ENCODE measurements at places on chromosomes 11 and 22.

GRCh38 chr11:39435641-39436040, 2023.8 kb downstream of the LRRC4C start:
- DNase-seq = no peak

GRCh38 chr22:48188231-48188721, 1425.8 kb downstream of the TBC1D22A start:
- DNase-seq = no peak

- DNase-seq = peak; percentile 64
These were observed 24.4 kb upstream of the PAMR1 start for GRCh38 chr11:35549787-35550186.

DNA sequence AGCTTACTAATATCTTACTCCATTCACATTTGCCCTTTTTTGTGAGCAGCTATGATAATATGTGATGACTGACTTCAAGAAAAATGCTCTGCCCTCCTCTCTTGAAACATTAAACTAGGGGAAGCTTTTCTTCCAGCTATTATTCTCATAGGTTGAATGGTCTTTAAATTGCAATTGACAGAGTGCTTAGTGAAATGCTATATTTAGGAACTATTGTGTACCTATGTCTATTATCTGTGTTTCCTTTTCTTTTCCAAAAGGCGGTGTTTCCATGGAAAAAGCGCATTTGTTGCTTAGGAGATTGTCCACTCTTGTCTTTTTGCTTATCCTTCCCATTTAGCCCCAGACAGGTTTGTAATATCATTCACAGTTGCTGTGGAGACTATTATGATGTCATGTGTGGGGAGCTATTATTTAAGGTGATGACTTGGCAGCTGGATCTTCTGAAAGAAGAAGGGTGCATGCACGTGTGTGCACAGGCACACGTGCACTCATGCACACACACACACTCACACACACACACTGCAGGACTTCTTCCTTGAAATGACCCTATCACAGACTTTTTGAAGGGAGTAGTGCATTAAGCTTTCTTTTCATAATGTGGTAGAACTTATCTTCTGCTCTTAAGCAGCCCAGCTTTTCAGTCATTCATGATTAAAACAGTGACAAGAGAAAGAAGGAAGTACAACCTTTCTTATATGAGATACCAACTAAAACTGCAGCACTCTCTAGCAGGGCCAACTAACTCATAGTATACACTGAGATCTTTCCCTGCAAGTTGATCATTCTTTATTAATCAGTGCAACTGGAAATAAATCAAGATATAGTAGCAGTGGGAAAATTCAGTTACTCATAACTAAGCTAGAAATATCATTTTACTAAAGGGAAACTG, 340.8 kb upstream of the MTNR1B start:
- DNase-seq = no peak

- no peak for DNase-seq
These were observed 421.6 kb downstream of the TMEM135 start for GRCh38 chr11:87459351-87459750.

GRCh38 chr11:102495161-102496042, 35.1 kb downstream of the MMP7 start:
- DNase-seq = peak; percentile 93

DNA sequence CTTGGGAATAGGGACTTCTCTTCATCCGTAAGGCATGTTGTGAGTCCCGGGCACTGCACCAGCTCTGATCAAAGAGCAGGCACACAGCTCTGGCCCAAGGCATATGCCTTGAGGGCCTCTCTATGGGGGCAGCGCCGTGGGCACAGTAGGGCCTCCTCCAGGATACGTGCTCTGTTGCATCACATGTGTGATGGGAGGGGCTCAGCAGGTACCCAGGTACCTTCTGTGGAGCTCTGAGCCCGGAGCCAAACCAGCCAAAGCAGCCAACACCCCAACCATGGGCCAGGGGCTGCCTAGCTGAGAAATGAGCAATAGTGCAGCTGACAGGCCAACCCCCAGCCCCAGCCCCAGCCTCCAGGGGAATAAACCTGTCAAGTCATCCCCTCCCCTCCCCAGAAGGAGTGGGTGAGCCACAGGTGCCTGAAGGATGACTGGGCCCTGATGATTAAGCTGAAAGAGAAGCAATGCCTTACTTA, 79.7 kb upstream of the SHISAL1 start:
- peak; percentile 33 for DNase-seq

DNA sequence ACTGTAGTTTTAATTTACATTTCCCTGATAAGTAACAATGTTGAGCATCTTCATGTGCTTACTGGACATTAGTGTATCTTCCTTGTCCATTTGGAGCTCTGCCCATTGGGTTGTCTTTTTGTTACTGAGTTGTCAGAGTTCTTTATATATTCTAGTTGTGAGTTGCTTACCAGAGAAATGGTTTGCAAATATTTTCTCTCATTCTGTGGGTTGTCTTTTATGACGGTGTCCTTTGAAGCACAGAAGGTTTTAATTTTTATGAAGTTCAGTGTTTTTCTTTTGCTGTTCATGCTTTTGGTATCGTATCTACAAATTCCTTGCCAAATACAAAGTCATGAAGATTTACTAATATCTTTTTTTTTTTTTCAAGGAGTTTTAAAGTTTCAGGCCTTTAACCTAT, 42.4 kb downstream of the ZBTB44 start:
- DNase-seq = no peak

GRCh38 chr11:102384419-102385079, 37.5 kb downstream of the BIRC2 start:
- DNase-seq = no peak

- DNase-seq = no peak
These were observed 10.9 kb downstream of the TMPRSS5 start for GRCh38 chr11:113695207-113695606.

- no peak for DNase-seq
These were observed 45.6 kb upstream of the HIPK3 start for GRCh38 chr11:33211580-33211979.

- peak; percentile 44 for DNase-seq
These were observed 3.4 kb upstream of the OR6Q1 start for GRCh38 chr11:58027341-58027740.

- peak; percentile 95 for DNase-seq
These were observed 2.6 kb upstream of the BCL9L start for GRCh38 chr11:118928101-118928869.

DNA sequence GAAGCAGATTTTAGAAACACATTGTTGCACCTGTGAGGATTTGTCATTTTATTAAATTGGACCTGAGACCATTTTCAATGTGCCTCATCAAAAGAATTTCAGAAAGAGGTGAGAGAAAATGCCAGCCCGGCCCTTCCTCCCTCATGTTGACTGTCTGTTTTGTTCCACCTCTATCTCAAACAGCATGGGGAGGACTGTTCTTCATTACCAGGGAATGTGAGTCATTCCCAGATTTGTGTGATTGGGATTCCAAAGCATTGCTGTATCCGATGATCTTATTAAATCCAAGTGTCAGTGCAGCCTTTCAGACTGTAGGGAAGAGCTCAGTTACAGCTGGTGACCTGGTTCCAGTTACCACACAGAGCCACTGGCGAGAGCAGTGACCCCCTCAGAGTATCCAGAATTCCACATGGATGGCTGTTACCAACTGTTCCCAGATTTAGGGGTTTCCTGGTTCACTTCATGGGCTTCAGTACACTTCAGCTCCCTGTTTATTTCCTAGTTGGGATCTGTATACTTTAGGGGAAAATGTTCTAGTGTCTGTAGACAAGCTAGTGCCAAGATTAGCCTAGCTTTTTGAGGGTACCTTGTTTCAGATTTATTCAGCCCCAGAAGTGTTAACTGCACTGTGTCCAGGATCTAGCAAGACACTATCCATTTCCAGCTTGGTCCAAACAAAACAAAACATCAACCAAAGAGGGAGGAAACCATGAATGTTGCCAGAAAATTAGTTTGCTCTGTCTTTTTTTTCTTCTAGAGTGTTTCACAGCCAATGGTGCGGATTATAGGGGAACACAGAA, 20.9 kb downstream of the KREMEN1 start:
- DNase-seq = no peak

DNA sequence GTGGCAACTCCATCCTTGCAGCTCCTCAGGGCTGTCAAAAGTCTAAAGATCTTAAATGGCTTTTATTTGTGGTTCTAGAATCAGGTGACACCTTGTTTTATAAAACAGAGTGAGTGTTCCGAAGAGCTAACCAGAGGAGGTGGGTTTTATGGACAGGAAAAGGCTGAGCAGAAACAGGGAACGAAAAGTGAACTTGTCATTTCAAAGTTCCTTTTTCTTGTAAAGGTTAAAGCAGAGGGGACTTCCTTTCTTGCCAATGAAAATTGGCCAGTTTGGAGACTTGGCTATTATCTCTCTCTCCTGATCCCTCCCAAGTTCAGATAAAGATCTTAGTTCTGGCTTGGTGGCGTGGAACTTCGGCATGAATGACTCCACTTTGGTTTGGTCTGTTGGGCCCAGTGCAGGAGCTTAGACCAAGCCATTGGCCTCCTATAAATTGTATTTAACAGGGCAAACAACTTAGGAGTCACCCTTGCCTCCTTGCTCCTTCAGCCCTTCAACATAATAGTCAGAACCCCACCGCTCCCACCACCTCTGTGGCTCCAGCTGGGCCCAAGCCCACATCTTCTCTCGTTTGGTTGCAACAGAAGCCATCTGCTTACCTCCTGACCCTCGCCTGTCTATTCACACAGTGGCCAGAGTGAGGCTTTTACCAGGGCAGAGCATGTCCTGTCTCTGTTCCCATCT, 102.4 kb upstream of the THY1 start:
- no peak for DNase-seq

DNA sequence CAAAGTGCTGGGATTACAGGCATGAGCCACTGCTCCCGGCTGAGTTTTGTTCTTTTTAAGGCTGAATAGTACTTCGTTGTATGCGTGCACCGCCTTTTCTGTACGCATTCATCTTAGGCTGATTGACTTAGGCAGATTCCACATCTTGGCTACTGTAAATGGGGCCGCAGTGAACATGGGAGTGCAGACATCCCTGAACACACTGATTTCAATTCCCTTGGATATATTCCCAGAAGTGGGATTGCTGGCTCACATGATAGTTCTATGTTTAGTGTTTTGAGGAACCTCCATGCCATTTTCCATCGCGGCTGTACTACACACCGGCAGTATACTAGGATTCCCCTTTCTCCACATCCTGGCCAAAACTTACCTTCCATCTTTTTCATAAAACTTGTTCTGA, 10.4 kb upstream of the ZNF74 start:
- DNase-seq = no peak

DNA sequence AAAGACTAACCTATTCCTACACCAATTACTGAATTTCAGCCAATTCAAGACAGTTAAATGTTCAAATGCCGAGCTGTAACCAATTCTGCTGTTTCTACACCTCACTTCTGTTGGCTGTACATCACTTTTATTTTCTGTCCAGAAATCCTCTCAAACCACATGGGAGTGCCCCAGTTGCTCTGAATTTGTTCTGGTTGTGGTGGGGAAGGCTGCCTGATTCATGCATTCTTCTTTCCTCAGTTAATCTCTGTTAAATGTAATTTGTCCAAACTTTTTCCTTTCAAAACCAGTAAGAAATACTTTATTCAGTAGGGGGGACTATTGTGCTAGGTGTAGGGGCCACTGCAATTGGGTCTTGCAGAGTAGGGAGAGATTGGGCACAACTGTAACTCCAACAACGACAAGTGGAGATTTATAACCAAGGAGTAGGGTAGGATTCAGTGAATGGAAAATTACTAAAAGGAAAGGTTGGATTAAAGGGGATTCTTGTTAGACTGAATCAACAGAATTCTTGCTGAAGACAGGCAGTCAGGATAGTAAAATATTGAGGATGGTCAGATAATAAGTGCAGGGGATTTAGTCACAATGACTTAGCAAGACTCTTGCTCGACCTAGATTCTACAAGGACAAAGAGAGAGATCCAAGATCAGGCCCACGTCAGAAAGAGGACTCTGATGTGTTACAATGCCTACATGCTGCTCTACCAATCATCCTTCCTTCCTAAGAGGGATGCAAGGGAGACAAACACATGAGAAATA, 593.5 kb upstream of the FAT3 start:
- no peak for DNase-seq

GRCh38 chr11:887589-887988, 23.0 kb downstream of the CHID1 start:
- no peak for DNase-seq

DNA sequence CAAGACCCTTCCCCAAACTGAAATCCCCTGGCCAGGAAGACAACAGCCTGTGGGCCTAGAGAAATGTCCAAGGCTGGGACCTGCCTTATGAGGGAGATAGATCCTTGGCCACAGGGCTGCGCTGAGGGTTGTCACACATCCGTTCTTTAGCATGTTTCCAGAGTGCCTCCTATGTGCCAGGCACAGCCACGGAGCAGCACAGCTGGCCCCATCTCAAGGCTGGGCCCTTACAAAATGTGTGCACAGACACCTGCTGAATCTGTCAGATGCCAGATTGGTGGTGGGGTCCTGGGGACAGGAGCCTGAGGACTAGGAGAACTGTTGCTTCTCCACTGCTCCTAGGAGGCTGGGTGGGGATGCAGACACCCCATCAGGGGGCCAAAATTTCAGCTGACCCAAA, 11.2 kb downstream of the GRIK4 start:
- no peak for DNase-seq

GRCh38 chr11:116334596-116334995, 438.2 kb downstream of the BUD13 start:
- no peak for DNase-seq

DNA sequence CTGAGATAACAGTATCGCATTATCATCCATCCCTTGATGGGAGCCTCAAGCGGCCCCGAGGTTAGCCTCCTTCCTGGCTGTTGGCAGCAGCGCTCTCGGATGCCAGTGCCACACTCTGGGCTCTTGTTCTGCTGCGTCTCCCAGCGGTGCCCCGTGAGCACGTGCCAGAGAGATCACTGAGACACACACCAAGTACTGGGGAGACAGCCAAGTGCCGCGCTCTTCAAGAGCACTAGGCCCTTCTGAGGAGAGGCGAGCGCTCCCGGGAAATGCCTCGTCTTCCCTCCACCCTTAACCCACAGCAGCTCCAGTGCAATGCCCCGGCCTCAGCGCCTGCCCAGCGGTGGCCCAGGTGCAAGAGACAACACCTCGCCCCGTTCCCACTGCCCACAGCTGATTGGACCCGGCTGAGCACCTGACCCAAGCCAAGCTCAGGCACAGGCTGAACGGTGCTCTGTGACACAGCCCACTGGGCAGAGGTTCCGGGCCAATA, 248.3 kb upstream of the NARS2 start:
- DNase-seq = no peak

- DNase-seq = no peak
These were observed at the start of gene CNTN5 for GRCh38 chr11:99020352-99021225. TSS of gene CNTN5 (plus strand) at chr11:99020949.

GRCh38 chr22:47121791-47122190, 359.3 kb downstream of the TBC1D22A start:
- DNase-seq = no peak

DNA sequence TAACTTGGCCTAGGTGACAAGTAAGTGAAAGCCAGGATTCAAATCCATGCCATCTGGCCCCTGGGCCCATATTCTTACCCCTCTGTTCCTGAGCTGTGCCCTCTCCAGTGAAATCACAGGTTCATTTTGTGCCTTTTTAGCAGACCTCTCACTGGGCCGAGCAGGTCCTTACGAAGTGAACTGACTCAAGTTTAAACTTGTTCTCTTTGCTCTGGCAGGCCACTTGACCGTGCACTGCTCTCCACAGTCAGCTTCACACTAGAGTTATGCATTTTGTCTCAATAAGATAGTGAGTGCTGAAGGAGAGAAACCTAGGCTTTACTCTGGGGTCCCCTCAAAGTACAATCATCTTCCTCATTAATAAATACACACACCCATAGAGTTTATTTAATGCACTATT, 40.7 kb downstream of the ARFGAP3 start:
- DNase-seq = no peak

All from MCF 10A (cell line).